Activated CD8-positive, alpha-beta T cell treated with anti-CD3 and anti-CD28 coated beads for 36 hours (primary cell): ENCODE measurements at places on chromosomes 4 and X. TPM values are rescaled to one million over a fixed set of nuclear protein-coding genes. Genes with fewer than 3 reads are reported as not detected.

- peak; percentile 16 for DNase-seq
Measured at GRCh38 chr4:5824635-5825034, 68.3 kb downstream of the CRMP1 start.

- DNase-seq: peak; percentile 12
Measured at GRCh38 chrX:21374994-21375707, 933 bp downstream of the CNKSR2 start.

DNA sequence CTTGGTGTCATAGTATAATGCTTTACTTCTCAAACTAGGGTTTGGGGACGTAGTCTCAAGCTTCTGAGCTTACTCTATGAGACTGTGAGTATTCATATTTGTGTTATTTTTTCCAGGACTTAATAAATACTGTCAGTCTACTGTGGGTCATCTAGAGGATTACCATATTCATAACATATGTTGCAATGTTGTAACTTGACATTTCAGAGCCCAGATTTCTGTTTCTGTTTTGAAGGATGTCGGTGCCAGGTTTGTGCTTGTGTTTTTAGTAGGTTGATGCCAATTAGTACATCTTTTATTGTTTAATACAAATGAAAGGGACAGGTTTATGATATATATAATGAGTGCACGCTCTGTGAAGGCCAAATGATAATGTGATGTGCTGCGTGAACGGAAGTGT, 69.6 kb downstream of the SPANXN4 start:
- DNase-seq: no peak

GRCh38 chr4:86594559-86595425, 677 bp downstream of the PTPN13 start:
- DNase-seq: peak; percentile 19

- no peak for DNase-seq
Measured at GRCh38 chr4:121784975-121785374, 16.1 kb upstream of the EXOSC9 start.

DNA sequence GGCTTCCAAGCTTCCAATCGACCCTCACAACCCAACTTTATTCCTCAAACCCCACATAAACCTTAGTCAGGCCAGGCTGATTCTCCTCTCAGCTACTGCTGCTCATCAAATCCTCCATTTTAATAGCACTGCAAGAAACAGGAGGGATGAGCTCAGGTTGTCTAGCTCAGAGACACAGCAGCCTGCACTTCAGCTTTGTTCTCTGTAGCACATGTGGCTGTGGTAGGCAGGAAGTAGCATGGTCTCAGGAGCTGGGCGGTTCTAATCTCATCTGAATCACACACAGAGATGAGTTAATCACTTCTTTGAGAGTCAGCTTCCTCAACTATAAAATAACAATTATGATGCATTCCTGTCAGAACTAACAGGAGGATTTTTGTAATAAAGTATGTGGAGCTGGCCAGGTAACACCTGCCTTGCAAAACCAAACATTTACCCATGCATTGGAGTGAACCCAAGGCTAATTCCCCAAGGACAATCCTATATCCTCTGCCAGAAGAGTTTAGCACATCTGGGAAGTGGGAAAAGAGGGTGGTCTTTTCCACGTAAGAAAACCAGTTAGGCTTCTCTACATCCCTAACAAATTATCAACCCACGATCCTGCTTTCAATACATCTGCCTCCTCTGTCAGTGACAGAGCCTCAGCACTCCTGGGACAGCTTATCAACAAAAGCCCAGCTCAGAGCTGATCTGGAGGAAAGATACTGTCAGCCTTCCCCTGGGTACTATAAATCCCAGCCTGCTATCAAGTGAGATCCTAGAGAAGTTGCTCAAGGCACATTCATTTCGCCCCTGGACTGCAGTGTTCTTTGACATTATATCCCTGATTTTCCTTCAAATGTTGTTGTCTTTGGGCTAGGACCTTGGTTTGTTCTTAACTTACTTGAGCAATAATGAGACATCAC, 32.8 kb downstream of the ELOVL6 start:
- peak; percentile 83 for DNase-seq

DNA sequence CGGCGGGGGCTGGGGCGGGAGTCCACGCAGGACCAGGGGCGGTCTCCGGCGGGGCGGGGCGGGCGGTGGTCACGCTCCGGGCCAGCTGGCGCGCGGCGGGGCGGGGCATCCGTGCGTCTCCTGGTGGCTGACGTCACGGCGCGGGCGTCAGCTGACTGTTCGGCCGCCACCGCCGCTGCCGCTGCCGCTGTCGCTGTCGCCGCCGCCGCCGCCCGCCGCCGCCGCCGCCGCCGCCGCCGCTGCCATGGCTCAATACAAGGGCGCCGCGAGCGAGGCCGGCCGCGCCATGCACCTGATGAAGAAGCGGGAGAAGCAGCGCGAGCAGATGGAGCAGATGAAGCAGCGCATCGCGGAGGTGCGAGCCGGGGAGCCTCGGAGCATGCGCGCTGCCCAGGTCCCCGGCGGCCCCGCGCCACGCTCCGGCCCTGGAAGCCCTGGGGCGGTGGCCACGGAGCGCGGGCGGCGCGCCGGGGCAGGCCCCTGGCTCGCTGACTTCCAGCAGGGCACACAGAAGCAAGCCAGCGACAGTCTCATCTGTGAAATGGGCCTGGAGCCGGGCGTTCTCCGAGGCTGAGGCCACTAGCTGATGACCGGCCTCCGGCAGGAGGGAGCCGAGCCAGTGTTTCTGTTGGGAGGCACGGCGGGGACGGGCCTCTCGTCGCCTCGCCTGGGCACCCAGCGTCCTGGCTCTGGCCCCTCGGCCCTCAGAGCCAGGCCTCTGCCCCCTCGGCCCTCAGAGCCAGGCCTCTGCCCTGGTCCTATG, at the start of gene FAM50A:
TSS of gene FAM50A (plus strand) at position 150 of the 763 bp plus-strand sequence. CDS start at position 245, 95 bp downstream.
- peak; percentile 77 for DNase-seq

DNA sequence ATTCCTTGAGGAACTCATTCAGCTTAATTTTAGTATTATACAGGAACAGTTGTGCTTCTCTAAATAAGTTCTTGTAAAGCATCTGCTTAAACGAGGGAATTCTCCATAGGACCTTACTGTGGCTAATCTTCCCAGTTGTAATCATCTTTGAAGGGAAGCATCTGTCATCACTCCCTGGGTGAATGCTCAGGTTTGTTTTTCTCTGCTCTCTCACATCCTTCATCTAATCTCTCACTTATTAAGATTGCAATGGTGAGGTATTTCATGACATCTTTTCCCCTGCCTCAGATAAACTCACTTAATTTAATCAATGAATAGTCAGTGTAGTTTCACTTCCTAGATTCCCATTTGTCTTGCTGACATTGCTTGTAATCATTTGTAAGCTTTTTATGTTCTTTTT, 121.8 kb upstream of the ADAMTS3 start:
- no peak for DNase-seq

DNA sequence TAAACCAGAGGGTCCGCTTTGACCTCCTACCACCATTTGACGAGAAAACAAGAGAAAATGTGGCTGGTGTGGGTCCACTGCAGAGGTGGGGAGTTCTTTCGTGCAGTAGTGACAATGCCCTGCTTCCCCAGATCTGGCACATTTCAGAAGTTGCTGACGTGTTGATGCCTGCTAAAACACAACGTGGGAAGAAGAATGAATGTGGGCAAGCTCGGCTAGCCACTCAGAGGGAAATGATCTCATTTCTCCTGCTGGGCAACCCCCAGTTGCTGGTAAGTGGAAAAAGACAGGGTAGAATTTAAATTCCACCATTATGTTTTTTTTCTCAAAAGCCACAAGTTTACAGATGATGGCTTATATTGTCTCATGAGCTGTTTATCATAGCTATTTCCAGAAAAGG, 77.9 kb downstream of the LUZP4 start:
- no peak for DNase-seq

DNA sequence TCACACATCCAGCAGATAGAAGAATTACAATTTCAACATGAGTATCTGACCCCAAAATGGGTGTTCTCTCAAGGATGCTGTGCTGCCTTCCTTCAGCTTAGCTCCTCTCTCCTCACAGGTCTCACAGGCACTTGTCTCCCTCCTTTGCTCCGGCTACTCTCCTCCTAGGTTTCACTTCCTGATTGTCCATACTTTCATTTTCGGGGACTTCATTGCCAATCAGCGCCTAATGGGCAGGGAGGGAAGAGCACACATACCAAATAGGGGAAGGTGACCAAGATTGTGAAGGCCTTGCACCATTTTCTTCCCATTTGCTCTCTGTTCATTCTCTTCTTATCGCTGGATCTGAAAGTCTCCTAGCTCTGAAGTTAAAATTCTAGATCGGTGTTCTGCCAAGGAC, 125.4 kb upstream of the EOLA2 start:
- DNase-seq: no peak

DNA sequence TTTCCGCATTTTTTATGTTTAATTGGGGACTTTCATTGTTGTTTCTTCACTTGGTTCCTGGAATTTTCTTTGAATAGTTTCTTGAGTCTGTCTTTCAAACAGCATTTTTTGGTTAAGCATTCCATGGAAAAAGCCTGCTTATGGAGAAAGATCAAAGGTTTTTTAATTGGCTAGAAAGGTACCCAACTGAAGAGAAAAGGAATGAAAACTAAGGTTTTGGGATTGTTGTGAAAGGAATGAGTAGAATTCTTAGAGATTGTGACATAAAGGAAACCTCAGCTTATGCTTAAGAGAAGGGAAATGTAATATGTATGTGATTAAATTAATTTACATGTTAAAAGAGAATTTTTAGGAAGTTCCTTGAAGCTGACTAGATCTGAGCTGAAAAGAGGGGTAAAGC, 82.8 kb downstream of the CCKAR start:
- no peak for DNase-seq

- no peak for DNase-seq
Measured at GRCh38 chrX:13198762-13199064, 121.1 kb downstream of the ATXN3L start.

- DNase-seq: no peak
Measured at GRCh38 chr4:1472148-1472797, 66.0 kb upstream of the NKX1-1 start.

GRCh38 chr4:57448452-57448851, 338.3 kb upstream of the IGFBP7 start:
- DNase-seq: no peak

DNA sequence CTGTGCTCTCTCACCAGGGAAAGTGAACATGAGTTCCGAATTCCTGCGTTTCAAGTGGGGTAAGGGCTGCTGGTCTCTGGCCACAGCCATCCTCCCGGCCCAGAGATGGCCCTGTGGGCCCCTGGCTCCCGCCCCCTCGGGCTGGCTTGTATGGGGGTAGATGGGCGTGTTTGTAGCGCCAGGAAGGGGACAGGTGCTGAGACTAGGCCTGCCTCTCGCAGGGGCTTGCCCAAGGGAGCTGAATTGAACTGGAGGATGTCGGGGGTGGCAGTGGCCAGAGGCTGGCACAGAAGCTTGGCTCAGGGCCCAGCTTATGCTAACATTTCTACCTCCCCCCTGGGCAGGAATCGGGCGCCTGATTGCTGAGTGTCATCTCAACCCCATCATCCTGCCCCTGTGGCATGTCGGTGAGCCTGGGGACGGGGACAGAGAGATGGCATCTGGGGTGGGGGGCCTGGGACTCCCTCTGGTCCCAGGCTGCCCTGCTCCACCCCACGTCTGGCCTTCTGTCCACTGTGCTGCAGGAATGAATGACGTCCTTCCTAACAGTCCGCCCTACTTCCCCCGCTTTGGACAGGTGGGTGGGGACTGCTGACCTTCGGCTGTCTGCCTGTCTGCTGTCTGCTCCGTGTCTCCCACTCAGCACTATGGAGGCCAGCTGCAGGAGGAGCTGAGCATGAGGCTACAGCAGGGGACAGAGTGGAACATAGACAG, 8.5 kb downstream of the TAFAZZIN start:
- no peak for DNase-seq

DNA sequence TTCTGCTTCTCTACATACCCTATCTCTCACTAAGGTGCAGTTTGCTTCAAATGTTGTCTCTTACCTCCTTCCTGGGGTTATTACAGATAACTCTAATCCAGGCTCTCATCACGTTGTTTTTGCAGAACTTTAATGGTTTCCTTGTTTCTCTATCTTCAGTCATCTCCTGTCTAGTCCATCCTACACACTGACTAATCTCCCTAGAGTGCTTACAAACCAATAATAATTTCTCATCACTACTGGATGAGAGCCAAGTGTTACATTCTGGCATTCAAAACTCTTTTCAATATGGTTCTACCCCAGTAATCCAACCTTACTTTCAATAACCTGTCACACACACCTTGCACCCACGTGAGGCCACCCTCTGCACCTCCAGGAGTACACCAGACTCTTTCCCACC, 86.1 kb downstream of the SYNPO2 start:
- DNase-seq: no peak

DNA sequence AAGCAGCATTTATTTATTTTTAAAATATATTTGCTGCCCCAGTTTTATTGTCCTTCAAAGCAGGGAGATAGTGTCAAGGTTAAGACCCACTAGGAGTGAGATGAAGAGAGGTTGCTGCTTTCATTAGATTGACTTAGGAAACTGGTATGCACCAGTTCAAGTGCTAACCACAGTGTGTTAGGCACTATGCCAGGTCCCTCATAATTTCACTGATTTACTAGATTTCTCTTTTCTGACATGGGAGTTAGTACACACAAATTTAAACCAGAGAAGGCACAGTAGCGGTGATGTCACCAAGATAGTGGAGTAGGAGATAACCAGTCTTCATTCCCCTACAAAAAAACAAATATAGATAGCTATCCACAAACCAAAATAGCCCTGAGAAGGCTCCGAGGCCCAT, 14.3 kb downstream of the RRAGB start:
- DNase-seq: no peak

DNA sequence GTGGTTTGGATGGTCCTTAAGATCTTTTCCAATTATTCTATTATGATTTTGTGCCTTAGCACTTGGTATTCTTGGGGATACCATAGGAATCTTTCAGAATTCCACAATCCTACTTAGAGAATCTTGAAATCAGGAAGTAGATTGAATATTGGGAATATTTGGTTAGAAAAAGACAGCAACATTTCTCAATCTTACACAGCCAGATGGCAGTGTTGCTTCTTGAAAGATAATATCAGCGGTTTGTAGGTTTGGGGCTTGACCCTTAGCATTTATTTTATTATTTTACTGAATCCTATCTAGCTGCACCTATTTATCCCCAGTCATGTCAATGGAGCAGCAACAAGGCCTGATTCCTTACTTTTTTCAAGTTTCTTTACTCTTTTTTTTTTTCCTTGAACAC, 28.6 kb downstream of the MAGEB1 start:
- no peak for DNase-seq

The ASMTL gene
- total RNA-seq: 57.2 TPM

The AVPR2 gene
- not detected for total RNA-seq

The DDX53 gene
- not detected for total RNA-seq

The EGFL6 gene
- 2.1 TPM for total RNA-seq

The MXRA5 gene
- total RNA-seq: not detected

The ZNF732 gene
- not detected for total RNA-seq

The ZFP92 gene
- 1.3 TPM for total RNA-seq

The NPY1R gene
- not detected for total RNA-seq
